SK-MEL-5 (cell line): ENCODE measurements at places on chromosomes 7 and 10.

DNA sequence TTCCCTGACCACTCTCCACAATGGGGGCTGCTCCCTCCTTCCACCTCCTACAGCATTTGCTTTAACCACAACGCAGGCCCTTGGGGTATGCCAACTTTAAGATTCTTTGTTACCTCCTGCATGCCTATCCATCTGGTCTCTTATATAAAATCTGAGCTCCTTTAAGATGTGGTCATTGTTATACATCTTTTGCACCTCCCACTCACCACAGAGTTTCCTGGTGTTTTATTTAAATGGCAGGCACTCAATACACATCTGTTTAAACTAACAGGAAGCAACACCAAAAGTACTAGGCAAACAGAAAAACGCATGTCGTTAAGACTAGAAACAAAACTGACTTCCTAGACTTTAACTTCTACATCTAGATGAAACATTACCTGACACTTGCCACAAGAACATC is 36.3 kb downstream of the SLC25A13 start:
- DNase-seq, result peak; percentile 30

DNA sequence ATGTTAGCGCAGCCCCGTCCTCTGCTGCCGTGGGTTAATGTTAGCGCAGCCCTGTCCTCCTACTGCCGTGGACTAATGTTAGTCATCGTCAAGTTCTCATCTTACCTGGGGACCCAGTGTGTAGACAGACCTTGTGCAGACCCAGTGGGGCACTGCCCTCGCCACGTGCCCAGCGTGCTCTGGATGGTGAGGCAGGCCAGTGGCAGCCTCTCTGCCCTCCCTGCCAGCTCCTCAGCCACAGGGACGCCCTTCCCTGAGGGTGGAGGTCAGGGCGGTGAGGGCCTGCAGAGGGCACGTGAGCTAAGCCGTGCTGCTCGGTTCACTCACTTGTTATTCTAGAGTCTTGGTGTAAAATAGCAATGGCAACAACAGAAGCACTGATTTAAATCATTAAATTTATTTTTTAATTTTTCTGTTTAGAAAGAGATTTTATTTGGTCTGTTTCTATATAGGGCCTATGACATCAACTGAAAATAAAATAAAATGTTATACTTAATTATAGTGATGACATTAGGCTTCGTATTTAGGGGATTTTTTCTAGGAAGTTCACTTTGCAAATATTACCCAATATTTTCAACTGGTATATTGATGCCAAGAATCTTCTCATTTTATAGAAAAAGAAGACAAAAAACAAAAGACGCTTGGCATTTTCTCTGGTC is 48.4 kb downstream of the NKX6-2 start:
- DNase-seq, result no peak

GRCh38 chr10:3769556-3769955 is 15.5 kb downstream of the KLF6 start:
- DNase-seq, result no peak

DNA sequence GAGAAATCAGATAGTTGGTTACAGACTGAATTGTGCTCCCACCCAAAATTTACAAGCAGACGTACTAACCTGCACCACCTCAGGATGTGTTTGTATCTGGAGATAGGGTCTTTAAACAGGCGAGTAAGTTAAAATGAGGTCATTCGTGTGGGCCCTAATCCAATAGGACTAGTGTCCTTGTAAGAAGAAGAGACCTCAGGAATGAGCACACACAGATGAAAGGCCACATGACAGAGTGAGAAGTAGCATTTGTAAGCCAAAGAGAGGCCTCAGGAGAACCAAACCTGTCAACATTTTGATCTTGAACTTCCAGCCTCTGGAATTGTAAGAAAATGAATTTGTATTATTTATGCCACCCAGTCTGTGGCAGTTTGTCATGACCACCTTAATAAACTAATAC is 149.5 kb upstream of the VWC2 start:
- DNase-seq, result no peak

- no peak for DNase-seq
Measured at GRCh38 chr7:130140551-130141160, 64.5 kb downstream of the TMEM209 start.

GRCh38 chr10:13739183-13739582 is 152.4 kb downstream of the PRPF18 start:
- no peak for DNase-seq

DNA sequence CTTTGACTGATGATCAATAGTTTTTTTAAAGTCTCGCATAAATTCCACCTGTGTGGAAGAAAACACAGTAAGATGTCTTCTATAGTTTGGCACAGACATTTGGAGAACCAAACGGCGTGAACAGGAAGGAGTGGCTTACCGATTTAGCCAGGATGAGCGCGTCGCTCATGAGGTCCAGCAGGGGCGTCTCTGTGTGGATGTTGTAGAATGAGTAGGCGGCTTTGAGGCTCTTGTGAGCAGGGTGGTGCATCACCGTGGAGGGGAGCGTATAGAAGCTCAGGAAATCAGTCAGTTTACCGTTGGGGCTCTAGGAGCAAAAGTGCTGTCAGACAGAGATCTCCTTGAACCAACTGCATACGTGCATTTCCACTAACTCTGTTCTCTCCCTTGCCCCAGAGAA is 15.5 kb downstream of the RPP38 start:
- no peak for DNase-seq

DNA sequence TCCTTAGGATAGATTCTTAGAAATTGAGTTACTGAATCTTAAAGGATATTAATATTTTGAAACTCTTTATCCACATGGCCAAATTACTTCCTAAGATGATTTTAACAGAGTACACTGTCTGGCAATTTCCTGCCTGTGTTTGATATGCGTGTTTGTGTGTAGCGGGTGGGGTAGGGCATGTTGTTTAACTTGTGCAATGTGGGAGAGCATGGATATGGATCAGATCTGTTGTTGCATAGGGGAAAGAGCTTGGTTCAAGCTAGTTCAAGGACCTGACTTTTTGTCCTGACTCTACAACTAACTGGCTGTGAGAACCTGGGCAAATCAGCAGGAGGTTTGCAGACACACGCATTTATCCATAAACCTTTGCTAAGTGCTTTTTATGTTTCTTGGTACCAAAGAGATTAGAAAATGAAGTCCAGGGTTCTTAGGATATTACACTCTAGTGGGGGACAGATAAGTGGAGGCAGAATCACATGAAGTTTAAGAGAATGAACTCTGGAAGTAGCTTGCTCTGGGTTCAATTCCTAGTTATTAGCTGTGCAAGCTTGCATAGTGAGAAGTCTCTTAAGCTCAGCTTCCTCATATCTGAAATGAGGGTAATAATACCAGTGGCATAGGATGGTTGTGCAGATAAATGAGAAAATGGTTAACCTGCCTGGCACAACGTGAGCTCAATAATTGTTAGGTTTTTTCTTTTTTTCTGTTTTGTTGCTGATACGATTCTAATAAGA is 96.3 kb upstream of the PRR15 start:
- DNase-seq, result no peak

GRCh38 chr7:21984042-21984441 is 38.3 kb upstream of the CDCA7L start:
- DNase-seq, result peak; percentile 33

DNA sequence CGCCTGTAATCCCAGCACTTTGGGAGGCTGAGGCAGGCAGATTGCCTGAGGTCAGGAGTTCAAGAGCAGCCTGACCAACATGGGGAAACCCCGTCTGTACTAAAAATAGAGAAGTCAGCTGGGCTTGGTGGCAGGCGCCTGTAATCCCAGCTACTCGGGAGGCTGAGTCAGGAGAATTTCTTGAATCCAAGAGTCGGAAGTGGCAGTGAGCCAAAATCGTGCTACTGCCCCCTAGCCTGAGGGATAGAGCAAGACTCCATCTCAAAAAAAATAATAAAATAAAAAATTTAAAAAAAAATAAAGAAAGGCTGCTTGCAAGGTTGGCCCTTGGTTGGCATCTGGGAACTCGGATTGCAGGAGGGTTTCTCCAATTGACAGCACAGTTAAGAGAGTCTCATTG is 221.6 kb downstream of the DGKI start:
- peak; percentile 26 for DNase-seq

GRCh38 chr10:117609095-117609795 is 66.7 kb downstream of the EMX2 start:
- DNase-seq, result no peak

GRCh38 chr7:149664666-149665065 is 108.7 kb downstream of the ZNF467 start:
- no peak for DNase-seq

DNA sequence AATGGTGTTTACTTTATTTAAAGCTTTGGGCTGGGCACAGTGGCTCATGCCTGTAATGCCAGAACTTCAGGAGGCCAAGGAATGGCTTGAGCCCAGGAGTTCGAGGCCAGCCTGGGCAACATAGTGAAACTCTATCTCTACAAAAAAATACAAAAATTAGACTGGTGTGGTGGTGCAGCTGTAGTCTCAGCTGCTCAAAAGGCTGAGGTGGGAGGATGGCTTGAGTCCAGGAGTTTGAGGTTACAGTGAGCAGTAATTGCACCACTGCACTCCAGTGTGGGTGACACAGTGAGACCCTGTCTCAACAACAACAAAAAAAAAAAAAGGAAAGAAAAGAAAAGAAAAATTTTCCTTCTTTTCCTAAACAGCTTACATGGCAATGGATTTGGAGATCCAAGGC is 22.0 kb downstream of the SLC16A9 start:
- no peak for DNase-seq

DNA sequence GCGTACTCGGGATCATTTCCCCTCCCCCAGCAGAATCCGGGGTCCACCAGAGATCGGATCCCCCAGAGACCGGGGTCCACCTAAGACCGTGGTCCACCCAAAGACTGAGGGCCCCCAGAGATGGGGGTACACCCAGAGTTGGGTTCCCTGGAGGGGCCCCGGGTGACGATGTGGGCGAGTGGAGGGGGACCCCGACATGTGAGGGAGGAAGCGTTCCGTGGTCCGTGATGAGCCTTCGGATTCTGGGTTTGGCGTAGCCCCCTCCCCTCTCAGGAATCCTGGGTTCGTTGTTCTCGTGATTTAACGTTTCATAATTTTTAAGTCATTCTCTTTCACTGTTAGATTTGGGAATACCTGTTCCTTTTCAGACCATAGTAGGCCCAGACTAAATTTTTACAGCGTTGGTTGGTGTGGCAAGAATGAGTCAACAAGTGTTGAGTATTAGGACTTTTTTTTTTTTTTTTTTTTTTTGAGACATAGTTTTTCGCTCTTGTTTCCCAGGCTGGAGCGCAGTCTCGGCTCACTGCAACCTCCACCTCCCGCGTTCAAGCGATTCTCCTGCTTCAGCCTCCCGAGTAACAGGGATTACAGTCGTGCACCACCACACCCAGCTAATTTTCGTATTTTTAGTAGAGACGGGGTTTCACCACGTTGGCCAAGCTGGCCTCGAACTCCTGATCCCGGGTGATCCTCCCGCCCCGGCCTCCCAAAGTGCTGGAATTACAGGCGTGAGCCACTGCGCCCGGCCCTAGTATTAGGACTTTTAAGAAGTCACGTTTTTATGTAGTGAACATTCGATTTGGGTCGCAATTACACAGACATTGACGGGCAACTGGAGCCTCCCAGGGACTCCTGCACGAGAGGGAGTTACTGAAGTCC is 672 bp downstream of the GTPBP4 start:
- DNase-seq, result no peak

- no peak for DNase-seq
Measured at GRCh38 chr7:127114742-127115265, 137.9 kb downstream of the GRM8 start.

GRCh38 chr7:50864694-50865093 is 82.0 kb upstream of the GRB10 start:
- no peak for DNase-seq

DNA sequence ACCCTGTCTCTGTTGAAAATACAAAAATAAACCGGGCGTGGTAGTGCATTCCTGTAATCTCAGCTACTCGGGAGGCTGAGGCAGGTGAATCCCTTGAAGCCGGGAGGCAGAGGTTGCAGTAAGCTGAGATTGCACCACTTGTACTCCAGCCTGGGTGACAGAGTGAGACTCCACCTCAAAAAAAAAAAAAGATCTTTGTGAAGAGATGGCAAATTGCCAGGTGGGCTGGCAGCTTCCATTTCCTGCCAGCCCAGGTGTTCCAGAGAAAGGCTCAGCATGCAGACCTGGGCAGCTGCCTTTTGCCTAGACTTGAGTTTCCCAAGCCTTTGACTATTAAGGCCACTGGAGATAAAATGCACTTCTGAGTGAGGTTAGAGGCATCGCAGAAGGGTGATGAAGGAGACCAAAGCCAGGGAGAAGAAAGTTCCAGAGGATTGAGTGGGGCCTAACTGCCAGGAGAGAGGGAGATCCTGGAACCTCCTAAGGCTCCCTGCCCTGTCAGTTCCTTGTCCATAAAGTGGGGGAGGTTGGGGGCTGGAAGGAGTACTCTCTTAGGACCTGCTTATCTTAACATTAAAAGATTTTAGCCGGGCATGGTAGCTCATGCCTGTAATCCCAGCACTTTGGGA is 10.0 kb upstream of the DDIT4 start:
- peak; percentile 31 for DNase-seq

- peak; percentile 60 for DNase-seq
Measured at GRCh38 chr7:115356139-115356746, 434.3 kb downstream of the MDFIC start.

DNA sequence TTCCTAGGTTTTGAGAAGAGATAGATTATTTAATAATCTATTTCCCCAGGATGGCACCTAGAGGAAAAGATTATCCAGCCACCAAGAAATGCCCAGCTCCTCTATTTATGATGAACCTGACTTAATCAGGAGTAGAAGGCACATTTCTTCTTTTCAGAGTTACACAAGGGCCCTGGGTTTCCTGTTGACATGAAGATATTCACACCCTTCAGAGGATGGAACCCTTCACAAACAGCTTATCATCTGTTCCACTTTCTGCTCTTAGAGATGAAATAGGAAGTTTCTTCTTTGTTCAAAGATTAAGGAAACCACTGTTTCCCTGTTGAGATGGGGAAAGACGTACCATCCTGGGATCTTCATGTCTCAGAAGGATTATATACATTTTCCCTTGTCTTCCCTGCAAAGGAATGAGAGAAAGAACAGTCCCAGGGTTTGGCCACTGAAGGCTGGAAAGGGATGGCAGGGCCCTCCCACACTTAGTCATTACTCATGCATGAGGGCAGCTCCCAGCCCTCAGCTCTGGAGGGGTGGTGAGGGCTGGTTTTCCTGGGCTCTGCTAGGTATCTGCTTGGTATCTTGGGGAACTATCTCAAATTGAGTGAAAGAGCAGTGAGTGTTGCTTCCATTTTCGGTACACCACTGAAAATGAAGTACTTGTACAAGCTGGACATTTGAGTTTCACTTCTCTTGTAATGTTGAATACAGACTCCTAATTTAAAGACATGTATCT is 64.0 kb downstream of the MTPAP start:
- no peak for DNase-seq

GRCh38 chr10:45811075-45811474 is 36.2 kb downstream of the AGAP4 start:
- no peak for DNase-seq

DNA sequence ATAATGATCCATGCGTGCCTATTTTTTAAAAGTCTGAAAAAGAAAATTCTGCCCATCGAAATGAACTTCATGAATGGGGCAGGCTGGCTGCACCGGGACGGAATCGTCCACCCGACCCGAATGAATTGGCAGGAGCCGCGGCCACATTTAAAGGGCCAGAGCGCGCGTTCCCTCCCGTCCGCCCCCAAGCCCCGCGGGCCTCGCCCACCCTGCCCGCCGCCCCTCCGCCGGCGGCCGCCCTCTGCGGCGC is 319 bp upstream of the GATA3 start:
- DNase-seq, result peak; percentile 12

GRCh38 chr10:97001183-97001991 is 169.3 kb downstream of the LCOR start:
- DNase-seq, result no peak

- no peak for DNase-seq
Measured at GRCh38 chr7:96794063-96794462, 84.4 kb upstream of the SEM1 start.
